Umbilical cord (tissue), 2 donors: ENCODE measurements at places on chromosomes 12 and 14. TPM values are rescaled to one million over a fixed set of nuclear protein-coding genes. Genes with fewer than 3 reads are reported as not detected.

ITGB7 gene
- total RNA-seq: not detected

TAS2R8 gene
- total RNA-seq: 1.7 TPM

TMX1 gene
- total RNA-seq: 44.8 TPM

ADCY4 gene
- 8.2 TPM for total RNA-seq

ZDHHC22 gene
- total RNA-seq: 0.24 TPM

INHBC gene
- total RNA-seq: not detected

NDUFA12 gene
- 80.7 TPM for total RNA-seq

CMKLR1 gene
- total RNA-seq: 79.0 TPM

SLC24A4 gene
- total RNA-seq: 1.7 TPM

TROAP gene
- total RNA-seq: 6.3 TPM

HOXC13 gene
- 1.2 TPM for total RNA-seq

TMEM63C gene
- total RNA-seq: 3.4 TPM

ADGRD1 gene
- total RNA-seq: 4.1 TPM

SLC10A1 gene
- 2.4 TPM for total RNA-seq

PLA2G1B gene
- not detected for total RNA-seq

GPR162 gene
- total RNA-seq: 1.9 TPM

IAPP gene
- total RNA-seq: 1.4 TPM

KRT84 gene
- 2.2 TPM for total RNA-seq

PMCH gene
- total RNA-seq: 0.96 TPM

EIF2B2 gene
- 30.1 TPM for total RNA-seq

PAH gene
- 2.2 TPM for total RNA-seq

CLEC4E gene
- 0.48 TPM for total RNA-seq

TPPP2 gene
- total RNA-seq: not detected

ACOT6 gene
- not detected for total RNA-seq

BDKRB1 gene
- 16.6 TPM for total RNA-seq

EXOC3L4 gene
- total RNA-seq: 0.72 TPM

CEP170B gene
- total RNA-seq: 7.9 TPM

MYL2 gene
- total RNA-seq: not detected

KRT77 gene
- 0.96 TPM for total RNA-seq

ACSS3 gene
- 32.0 TPM for total RNA-seq

COQ5 gene
- total RNA-seq: 23.1 TPM

TMTC2 gene
- total RNA-seq: 37.3 TPM

TAPBPL gene
- 3.6 TPM for total RNA-seq

RNASE3 gene
- total RNA-seq: 0.96 TPM

CLEC1B gene
- total RNA-seq: 9.4 TPM

MUCL1 gene
- not detected for total RNA-seq

LTB4R2 gene
- 8.9 TPM for total RNA-seq

NRDE2 gene
- total RNA-seq: 15.6 TPM

CCDC196 gene
- total RNA-seq: 1.9 TPM

AMDHD1 gene
- total RNA-seq: not detected

CLEC4A gene
- 4.3 TPM for total RNA-seq

TAS2R50 gene
- total RNA-seq: 5.8 TPM

B3GNT4 gene
- total RNA-seq: 3.6 TPM

EPYC gene
- total RNA-seq: 2.2 TPM
